Esophagus mucosa (tissue), 1 donor: ENCODE measurements at places on chromosomes 6 and 20.

- no peak for ATAC-seq
Measured at GRCh38 chr6:54198134-54198533, 86.9 kb downstream of the MLIP start.

- no peak for ATAC-seq
Measured at GRCh38 chr6:146850238-146850896, 251.6 kb downstream of the ADGB start.

GRCh38 chr20:20448881-20449280 lies 81.0 kb downstream of the INSM1 start:
- no peak for ATAC-seq

DNA sequence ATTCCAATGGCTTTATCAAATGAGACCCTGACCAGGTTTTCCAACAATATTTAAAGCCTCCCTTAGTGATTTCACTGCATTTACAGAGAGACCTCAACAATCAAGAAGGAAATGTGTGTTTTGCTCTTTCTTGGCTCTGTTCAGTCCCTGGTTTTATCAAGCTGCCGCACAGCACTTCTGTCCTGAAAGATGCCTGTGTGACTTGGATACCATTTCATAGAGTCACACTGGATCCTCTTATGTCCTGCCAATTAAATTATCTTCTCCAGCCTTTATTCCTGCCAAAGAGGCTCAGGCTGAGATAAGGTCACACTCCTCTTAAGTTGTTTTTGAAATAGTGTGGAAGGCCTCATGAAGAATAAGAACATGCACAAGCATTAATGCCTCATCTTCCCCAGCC lies 197.0 kb upstream of the RNF217 start:
- no peak for ATAC-seq

DNA sequence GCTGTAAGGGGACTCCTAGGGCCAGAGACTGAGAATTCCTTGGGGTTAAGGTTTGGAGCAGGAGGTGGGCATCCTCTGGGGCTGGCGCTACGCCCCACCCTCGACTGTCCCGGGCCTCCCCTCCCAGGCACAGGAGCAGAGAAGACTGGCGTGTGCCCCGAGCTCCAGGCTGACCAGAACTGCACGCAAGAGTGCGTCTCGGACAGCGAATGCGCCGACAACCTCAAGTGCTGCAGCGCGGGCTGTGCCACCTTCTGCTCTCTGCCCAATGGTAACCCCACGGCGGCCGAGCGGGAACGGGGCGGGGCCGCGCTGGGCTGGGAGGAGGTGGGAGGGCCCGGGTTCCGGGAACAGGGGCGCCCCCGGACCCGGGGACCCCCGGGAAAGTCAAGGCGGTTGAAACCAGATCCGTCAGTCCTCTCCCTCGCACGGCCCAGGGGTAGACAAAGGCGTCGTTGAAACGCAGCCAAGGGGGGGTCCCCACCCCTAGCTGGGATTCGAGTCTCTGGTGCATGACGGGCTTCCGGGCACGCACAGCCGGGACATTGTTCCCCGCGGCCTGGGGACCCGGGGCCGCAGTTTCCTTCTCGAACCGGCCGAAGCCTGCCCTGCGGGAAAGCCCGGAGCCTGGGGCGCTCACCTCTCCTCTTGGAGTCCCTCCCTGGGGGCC lies 844 bp downstream of the WFDC2 start:
- peak; percentile 64 for ATAC-seq

GRCh38 chr6:36848658-36849441 lies 9.6 kb upstream of the CPNE5 start:
- ATAC-seq: peak; percentile 35

DNA sequence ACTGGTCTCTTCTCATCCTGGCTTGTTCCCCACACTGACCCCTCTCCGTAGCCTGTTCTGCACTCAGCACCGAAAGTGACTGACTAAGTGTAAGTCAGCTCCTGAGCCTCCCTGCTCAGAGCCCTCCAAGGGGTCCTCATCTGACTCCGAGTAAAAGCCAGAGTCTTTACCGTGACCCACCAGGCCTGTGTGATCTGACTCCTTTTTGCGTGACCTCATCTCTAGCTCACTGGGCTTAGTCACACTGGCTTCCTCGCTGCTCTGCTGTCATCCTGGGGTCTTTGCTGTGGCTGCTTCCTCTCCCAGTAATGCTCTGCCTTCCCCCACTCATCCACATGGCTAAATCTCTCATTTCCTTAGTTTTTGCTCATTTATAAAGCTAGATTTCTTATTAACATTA lies 116.6 kb downstream of the PLCB4 start:
- ATAC-seq: no peak

DNA sequence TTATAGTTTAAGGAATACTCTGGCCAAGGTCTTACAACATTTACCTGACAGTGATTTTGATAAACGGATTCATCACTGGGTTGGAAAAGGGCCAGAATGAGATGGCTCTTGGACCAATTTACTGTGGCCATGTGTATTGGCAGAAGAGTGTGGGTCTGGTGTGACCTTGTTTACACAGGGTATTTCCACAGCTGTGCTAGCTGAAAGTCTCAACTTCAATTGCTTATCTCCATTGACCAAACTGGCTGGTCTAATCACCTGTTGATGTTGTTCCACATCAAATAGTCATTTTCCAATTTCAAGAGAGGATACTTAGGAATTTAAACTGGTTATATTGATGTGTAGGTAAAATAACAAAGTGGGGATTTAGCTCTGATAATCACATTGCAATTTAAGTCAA lies 501.6 kb upstream of the MAP3K7 start:
- ATAC-seq: no peak

GRCh38 chr6:3206339-3207015 lies 21.0 kb downstream of the TUBB2B start:
- no peak for ATAC-seq

- peak; percentile 15 for ATAC-seq
Measured at GRCh38 chr20:33181482-33182093, 13.6 kb downstream of the BPIFA2 start.

DNA sequence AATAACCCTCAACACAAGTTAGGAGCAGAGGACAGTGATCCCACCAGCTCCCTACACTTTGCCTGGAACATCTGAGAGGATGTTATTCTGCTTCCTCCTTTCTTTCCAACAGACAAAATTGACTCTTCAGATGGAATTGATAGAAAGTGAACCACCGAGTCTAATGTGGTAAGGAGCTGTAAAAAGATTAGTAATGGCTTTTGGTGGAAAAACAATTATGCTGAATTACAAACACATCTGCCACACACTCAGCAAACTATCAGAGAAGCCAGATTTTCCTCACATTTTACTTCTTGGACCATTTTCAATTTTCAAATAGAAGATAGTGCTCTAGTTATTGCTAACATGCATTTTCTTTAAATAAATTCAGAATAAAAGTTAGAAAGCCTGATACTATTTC lies 171.8 kb upstream of the COL21A1 start:
- ATAC-seq: no peak

DNA sequence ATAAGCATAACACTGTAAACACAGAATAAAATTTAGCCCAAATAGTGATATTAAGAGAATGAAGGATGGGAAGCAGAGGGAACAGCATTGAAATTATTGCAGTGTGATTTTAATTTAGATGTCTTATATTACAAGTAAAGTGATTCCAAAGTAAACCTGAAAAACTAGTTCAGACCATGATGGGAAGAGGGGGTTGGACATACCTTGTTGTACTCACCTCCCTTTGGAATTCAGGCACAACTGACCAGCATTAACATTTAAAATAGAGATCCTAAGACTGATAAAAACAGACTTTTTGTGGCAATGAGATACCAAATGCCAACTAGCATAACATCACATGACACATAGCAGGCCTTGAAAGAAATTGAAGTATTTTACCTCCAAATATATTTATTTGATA lies 262.6 kb upstream of the PRND start:
- no peak for ATAC-seq

- no peak for ATAC-seq
Measured at GRCh38 chr6:119501798-119502483, 152.4 kb upstream of the MAN1A1 start.

- ATAC-seq: no peak
Measured at GRCh38 chr6:138991206-138991605, 3.2 kb upstream of the REPS1 start.

- no peak for ATAC-seq
Measured at GRCh38 chr20:15986690-15987089, 586.6 kb downstream of the KIF16B start.

GRCh38 chr6:93575495-93576267 lies 156.3 kb upstream of the EPHA7 start:
- ATAC-seq: no peak

DNA sequence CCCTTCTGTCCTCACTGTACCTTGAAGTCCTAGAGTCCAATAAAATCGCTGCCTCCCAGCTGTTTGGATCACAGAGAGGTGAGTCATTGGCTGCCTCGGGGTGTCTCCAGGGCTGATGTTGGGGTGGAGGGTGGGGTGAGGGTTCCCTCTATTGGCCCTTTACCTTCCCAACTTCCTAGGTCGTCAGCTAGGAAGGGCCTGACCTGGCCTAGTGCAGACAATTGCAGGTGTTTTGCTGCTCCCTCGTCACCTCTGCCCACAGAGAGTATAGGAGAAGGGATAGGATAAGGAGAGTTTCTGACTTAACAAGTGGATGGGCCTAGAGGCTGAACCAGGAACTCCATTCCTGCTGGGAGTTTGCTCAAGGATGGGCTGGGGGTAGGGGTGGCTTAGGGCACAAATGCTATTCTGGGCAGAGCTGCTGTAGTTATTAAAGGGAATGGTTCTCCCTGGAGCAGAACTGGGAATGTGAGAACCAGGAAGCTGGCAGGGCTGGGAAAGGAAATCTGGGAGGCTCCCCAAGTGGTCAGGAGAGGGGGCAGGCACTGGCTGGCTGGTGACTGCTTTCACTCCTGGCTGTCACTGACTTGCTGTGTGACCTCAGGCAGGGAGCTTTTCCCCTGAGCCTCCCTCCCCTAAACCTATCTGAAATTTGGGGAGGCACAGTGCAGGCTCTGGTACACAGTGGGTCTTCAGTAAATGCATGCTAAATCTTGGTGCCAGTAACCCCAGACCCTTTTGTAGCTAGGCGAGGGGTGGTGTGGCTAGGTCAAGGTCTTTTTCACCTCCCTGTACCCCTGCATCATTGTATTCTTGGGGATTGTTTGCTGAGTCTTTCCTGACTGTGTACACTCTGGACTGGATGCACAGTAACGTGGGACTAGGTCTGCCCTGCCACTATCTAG lies 1.5 kb downstream of the TP53INP2 start:
- peak; percentile 45 for ATAC-seq

DNA sequence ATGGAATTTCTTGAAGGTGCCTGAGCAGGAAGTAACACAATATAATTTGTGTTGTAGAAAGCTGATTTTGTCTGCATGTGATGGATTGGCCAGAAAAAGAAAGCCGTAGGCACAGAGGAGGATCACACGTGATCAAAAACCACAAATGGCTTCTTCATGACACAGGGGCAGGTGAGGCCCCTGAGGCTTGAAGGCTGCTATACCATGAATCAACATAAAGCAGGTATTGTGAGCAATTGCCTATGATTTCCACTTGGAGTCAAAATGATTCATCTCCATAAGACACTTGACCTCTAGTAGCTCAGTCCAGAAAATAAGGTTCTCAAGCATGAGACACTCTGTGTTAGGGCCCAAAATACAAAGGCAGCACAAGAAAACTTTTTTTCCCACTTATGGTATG lies 42.4 kb upstream of the EYA4 start:
- no peak for ATAC-seq

- peak; percentile 75 for ATAC-seq
Measured at GRCh38 chr6:118565311-118565960, 17.3 kb downstream of the PLN start.

- ATAC-seq: no peak
Measured at GRCh38 chr20:44657875-44658274, 6.4 kb upstream of the ADA start.

GRCh38 chr20:62792940-62793756 lies 3.1 kb upstream of the MRGBP start:
- ATAC-seq: no peak

- ATAC-seq: no peak
Measured at GRCh38 chr6:165987483-165988301, 180.0 kb downstream of the TBXT start.

DNA sequence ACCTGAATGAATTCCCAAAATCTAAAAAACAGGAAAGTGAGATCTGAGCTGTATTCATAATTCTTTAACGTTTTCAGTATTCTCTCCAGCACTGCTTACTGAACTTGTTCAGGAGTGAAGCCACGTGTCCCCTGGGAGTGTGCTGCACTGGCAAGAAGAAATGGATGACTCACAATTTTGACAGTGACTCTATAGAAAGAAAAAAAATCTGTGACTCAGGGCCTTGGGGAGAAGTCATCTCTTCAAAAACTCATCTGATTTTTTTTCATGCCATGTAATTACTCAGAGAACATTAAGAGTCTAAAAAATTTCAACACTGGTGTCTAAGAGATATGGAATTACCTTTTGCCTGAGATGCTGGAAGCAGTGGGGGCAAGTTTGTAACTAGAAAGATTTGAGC lies 39.7 kb downstream of the ANKEF1 start:
- ATAC-seq: peak; percentile 95

GRCh38 chr6:42898891-42899361 lies 16.9 kb upstream of the PTCRA start:
- no peak for ATAC-seq

- no peak for ATAC-seq
Measured at GRCh38 chr6:44243345-44243744, 3.6 kb upstream of the HSP90AB1 start.

GRCh38 chr6:14913931-14914330 lies 331.9 kb upstream of the JARID2 start:
- no peak for ATAC-seq
